ENCODE measurements at places on chromosomes 1 and 21.

DNA sequence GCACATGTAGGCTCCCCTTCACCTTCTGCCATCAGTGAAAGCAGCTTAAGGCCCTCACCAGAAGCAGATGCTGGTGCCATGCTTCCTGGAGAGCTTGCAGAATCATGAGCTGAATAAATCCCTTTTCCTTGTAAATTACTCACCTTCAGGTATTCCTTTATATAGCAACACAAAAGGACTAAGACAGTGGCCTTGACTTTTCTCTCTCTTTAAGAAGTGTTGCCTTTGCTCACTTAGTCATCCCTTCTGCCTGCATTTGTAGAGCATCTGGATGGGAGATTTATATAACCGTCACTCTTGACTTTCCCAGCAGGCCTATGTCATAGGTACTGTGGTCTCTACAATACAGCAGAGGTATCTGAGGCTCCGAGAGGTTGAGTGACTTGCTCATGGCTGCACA is 3.7 kb downstream of the PCSK9 start:
- DNase-seq, result no peak

- DNase-seq, result no peak
Observed at GRCh38 chr1:155080312-155081228, 1.9 kb downstream of the EFNA3 start.

DNA sequence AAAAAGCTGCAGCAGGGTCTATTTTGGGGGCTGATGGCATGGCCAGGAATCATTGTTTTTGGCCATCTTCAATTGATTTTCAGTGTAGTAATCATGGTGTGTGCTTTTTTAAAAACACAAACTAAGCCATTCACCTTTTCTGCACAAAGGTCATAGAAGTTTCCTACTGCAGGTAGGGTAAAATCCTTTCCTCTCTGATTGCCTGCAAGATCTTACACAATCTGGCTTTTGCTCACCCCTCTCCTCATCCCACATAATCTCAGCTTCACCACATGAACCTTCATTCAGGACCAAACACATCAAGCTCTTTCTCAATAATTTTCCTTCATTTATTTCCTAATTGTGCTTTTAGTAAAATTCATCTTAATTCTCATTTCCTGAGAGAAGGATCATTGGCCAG is 38.3 kb upstream of the GBP5 start:
- peak; percentile 36 for DNase-seq

DNA sequence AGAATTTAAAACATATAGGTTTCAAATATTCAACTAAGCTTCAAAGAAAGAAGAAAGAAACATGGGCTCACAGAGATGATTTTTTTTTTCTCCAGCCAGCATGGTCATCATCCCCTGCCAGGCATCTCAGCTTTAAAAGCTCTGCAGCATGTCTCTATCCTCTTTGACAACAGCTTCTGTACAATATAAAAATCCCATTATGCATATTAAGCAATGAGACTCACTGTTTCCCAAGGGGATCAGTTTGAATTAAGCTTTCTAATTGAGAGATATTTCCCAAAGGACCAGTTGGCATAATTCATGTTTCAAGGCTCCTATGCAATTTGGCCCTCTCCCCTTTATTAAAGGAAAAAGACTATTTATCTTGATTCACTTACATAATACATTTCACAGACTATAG is 220.3 kb downstream of the GRIK1 start:
- DNase-seq, result no peak

DNA sequence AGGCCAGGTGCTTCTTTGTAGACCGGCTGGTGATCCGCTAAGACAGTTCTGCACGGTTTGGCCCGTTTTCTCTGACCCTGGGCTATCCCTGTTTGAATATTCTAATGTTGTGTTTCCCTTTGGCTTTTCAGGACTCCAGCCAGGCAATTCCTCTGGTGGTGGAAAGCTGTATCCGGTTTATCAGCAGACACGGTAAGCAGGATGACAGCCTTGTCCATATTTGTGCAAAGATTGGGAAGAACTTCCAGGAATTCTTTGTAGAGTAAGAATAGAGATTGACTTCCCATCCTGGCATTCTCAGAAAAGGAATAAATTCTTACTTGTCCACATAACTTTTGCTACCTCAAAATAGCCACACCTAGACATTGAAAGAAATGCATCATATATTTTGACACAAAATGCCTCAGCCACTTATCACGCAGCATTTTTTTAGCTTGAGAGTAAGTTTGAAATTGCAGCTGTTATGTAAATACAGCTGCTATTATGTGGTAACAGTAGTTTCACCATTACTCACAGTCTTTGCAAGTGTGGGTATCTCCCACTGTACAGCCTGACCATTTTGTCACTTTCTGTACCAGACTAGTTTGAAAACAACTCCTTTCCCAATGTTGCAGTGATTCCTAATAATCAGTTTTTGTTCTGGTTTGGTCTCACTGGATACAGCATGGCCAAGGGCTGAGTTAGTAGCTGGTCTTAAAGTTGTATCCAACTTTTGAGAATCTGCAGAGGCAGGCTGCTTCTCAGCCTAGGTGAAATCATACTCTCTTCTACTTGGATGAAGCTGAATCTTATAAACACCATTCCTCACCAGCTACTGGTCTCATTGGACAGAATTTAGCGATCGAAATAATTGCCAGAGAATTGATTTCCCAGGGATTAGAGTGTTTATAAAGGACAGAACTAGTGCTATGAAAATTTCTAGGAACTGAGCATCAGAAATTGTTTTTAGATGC is 40.0 kb upstream of the IKBKE start:
- peak; percentile 81 for DNase-seq

DNA sequence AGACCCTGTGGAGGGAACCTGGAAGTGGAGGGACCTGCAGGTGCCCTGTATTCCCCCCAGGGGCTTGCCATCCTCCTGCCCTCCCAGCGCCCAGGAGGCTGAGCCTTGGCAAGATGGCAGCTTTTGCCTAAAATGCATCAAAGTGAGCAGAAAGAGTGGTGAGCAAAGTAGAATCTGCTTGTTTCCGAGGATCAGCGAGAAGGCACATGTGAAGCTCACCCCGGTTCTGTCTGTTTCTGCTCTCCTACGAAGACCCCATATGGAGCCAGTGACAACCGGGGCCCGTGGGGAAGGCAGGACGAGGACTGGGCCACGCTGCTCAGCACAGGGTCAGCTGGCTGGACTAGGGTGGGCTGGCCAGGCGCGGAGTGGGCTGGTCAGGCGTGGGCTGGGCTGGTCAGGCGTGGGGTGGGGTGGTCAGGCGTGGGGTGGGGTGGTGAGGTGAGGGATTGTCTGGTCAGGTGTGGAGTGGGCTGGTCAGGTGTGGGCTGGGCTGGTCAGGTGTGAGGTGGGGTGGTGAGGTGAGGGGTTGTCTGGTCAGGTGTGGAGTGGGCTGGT is 5.2 kb upstream of the FNDC10 start:
- DNase-seq, result no peak

DNA sequence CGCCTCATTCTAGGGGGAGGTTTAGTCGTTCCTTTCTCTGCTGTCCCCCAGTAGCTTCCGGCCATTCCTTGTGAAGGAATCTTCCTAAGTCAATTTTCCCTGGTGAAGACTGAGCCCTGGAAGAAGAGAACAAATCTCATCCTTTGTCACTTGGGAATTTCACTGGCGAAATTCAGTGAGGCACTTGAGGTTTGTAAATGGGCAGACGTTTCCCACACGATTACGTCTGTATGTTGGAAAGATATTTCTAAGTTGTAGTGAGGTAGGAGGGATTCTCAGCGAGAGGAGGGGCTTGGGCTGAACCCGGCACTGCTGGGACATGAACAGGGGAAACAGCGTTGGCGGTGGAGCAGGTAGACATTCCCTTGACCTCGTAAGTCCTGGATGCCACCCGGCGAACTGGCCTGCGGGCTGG is 47.2 kb downstream of the GALNT2 start:
- no peak for DNase-seq

DNA sequence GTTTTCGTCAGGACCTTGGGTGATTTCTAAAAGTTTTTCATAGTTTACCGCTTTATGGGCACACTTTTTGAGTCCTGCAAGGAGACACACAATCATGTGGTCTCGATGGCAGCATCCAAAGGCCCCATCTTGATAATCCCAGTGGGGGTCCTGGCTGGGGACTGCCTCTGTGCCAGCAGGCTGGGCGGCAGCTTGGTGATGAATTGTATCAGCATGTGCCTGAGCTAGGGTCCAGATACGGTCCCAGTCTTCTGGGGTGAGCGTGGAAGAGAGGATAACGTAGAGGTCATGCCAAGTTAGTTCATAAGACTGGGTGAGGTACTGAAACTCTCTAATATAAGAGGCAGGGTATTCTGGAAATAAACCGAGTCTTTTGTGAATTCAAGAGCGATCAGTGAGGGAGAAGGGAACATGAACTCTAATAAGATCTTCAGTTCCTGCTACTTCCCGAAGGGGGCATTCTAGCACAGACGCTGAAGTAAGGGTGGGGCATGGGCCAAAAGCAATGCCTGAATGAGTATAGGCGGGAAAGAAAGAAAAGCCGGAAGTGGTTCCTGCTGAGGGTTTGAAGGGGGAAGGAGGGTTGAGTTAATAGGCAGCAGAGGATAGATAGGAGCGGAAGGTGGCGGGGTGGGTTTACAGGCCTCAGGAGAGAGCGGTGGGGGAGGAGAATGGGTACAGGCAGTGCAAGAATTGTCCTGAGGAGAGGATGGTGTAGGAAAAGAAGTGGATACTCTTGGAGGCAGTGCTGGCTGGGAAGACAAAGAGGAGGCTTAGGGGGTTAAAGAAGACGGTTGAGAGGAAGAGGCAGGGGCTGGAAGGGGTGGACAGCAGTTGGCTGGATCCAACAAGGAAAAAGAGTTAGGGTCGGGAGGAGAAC is 1.6 kb downstream of the ERVH48-1 start:
- DNase-seq, result peak; percentile 87

DNA sequence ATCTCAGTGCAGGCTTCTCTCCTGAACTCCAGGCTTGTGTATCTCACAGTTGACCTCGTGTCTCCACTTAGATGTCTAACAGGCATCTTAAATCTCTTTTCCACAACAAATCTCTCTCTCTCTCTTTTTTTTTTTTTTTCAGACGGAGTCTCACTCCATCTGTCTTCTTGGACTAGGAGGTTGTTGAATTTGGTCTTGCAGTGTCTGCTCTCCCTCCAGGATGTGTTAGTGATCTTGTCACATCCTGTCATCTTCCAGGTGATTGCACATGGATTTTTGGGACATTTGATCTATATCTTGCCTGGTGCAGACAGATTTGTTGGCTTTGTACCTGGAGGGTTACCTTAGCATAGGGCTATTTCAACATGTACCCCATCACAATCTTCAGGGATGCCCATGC is 26.5 kb upstream of the KCNA10 start:
- DNase-seq, result no peak

- DNase-seq, result no peak
Observed at GRCh38 chr1:117215733-117216462, 5.2 kb upstream of the VTCN1 start.

GRCh38 chr1:157050836-157051235 is 5.3 kb upstream of the ARHGEF11 start:
- DNase-seq, result no peak

- DNase-seq, result no peak
Observed at GRCh38 chr1:87778896-87779295, 450.2 kb downstream of the LMO4 start.

DNA sequence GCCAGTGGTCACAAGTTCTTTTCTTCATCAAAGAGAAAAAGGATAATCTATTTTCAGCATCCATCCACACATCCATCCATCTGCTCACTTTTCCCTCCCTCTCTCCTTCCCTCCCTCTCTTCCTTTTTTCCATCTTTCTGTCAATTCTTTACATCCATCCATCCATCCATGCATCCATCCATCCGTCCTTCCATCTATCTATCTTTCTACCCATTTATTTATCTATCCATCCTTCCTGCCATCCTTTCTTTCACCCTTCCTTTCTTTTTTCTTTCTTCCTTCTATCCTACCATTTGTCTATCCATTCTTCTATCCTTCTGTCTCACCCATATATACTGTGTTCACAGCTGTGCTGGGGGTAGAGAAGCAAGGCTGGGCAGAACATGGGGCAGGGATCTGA is 212.4 kb upstream of the GALNT2 start:
- no peak for DNase-seq

DNA sequence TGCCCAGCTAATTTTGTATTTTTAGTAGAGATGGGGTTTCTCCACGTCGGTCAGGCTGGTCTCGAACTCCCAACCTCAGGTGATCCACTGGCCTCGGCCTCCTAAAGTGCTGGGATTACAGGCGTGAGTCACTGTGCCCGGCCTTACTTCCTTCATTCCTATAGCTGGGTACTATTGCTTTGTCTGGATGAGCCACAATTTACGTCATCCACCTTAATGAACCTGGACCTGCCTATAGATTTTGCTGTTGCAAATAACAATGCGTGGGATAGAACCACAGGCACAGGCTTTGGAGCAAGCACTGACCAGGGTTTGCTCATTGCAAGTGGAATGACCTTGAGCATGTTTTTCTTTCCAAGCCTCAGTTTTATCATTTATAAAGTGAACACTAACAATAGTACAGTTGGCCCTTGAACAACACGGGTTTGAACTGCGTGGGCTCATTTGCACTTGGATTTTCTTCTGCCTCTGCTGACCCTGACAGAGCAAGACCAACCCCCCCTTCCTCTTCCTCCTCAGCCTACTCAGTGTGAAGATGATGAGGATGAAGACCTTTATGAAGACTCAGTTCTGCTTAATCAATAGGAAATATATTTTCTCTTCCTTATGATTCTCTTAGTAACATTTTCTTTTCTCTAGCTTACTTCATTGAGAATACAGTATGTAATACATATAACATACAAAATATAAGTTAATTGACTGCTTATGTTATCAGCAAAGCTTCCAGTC is 33.3 kb upstream of the BECN2 start:
- no peak for DNase-seq

DNA sequence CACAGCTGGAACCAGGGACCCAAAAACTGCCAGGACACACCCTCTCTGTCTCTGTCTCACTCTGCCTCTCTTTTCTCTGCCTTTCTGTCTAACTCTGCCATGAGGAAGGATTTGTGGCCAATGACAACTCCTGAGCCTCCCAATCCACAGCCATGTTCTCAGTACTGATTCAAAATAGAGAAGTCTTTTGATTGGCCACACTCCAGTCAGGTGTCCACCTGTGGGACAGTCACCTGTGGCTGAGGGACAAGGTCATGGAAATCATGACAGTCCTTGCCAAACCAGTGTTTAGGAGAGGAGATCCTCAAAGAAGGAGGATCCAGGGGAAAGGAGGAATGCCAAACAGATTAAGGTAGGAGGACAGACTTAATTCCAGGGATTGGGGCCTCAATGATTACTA is 15.8 kb downstream of the TINAGL1 start:
- DNase-seq, result no peak

GRCh38 chr1:96979304-96980268 is 258.0 kb downstream of the PTBP2 start:
- no peak for DNase-seq
